ENCODE measurements at places on chromosomes 4 and X.

DNA sequence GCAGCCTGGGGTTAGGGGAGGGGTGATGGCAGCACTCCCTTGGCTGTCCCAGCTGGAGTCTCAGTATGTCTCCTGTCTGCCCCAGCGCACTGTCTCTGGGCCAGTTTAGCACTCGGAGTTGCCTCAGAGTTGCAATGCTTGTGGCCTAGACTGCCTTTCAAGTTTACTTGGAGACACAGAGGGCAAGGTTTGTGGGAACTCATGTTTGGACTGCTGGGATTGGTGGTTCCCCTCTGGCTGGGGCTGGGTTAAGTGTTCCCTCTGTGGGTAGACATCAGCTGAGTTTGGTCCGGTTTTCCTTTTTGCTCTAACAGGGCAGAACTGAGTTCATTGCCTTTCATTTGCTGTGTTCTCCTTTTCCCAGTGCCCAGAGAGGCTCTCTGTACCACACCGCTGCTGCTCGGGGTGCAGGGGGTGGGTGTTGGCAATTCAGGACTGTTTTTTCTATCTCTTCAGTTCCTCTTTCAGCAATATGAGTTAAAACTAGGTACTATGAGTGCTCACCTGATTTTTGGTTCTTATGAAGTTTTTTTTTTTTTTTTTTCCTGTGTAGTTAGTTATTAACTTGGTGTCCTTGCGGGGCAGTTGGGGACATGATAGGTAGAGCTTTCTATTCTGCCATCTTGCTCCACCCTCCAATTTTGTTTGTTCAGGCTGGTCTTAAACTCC is 17.2 kb downstream of the RAB33B start:
- no peak for DNase-seq

DNA sequence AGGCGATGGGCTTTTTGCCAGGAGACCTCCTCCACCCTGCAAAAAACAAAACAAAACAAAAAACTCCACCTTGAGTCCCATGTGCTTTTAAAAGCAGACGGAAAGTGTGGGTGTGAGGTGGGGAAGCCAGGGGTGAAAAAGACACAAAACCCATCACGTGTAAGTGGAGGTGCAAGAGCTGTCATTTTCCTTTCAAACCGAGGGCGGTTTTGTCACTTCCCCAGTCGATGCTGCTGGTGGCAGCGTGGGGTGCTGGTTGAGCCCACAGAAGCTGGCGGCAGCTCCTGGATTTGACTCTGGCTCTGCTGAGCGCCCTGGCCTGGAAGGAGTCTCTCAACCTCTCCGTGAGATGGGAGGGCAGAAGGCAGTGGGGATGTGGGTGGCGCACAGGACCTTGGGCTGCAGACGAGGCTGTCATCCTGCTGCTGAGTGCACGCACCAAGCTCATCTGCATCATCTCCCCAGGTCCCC is 110.0 kb downstream of the PSAPL1 start:
- no peak for DNase-seq

GRCh38 chr4:3323071-3323481 is 30.3 kb downstream of the RGS12 start:
- no peak for DNase-seq

- DNase-seq: no peak
Observed at GRCh38 chrX:71543316-71543715, 10.4 kb downstream of the OGT start.

DNA sequence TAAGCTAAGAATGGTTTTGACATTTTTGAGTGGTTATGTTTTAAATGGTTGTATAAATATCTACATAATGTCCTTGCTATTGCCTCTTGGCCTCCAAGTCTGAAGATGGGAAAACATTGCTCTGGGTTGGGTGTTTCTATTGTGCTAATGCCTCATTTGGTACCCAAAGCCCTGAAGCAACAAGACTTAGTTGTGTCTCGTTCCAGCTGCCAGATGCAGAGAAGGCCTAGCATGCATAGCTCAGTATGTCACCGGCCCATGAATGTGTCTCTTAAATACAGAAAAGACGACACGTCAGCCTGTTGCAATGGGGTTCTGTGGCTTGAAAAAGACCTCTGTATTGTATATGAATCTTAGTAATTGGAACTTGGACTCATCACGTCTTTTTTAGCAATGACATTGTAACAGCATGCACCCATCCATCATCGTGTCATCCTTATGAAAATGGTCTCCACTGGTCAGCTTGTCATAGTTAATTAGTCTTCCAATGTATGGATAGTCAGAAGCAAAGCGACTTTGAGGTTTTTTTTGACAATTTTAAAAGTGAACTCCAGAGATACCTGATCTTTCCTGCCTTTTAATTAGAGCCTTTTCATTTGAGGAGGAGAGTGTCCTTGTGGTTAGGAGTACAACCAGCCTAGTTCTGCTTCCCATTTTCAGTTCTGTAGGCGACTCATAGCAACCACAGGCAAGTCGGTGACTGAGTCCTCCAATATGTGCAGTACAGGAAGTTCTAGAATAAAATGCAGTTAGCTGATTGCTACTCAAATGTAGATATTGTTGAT is 126.4 kb upstream of the GATB start:
- no peak for DNase-seq

Data from SHP77 treated with DMSO at 0.1 percent for 48 hours (cell line).